NCI-H1092 (cell line): ENCODE measurements at places on chromosomes 5 and 9.

- no peak for DNase-seq
These were observed 201.2 kb downstream of the GAPVD1 start for GRCh38 chr9:125462861-125463291.

DNA sequence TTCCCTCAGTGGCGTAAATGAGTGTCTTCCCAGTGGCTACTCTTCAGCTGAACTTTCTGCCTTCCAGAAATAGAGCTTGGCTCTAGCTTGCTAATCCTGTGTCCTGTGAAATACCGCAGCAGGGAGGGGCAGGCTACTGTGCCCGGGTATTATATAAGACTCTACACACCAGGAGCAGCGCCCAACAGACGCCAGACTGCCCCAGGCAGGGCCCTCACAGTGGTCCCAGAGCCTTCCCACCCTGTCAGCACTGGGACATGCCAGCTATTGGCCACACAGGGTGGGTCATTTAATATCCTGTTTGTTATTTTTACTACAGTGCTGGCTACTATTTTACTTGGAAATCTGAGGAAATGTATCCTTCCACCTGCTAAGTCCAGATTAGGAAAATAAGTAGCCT is 121.0 kb downstream of the FEM1C start:
- no peak for DNase-seq

DNA sequence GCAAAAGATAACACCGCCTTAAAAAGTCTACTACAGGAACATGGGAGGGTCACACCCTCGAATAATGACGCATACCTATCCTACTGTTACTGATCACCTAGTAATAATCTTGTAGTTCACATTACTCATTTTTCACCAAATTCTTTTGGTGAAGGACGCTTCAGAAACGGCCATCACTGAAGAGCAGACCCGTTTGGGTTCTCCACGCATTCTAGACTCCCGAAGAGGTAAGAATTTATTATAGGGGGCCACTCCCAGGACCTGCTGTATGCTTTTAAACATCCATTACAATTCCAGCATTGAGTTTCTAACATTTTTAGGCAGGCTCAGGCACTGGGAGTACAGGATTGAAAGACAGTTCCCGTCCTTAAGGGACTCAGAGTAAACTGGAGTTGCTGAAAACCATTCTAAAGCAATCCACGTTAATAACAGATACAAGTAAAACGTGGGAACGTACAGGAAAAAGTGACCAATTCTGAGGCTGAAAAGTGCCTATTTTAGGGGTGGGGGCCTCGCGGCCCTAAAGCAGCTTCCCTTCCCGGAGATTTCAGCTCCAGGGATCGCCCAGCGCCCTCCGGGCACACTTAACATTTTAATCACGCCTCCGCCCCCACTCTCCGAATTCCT is at the start of gene FER:
Gene FER, plus strand, starts transcription at position 124 of the 627 bp plus-strand sequence. CDS start 50,286 bp downstream, outside the sequence.
- DNase-seq, result no peak

DNA sequence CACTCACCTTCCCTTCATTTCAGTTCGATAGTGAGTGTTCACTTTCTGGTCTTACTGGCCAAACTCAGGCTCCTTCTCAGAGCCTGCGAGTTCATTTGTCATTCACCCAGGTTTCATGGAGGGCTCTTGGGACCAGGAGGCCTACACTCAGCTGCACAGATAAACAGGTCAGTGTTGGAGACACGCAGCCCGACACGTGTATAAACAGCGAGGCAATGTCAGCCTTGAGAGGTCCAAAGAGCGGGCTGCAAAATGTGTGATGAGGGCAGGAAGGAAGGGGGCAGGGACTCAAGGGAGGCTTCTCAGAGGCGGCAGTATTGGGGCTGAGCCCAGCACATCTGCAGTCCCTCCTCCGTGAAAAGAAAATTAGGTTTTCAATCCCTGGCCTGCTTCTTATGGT is 82.6 kb upstream of the ZNF618 start:
- DNase-seq, result no peak

DNA sequence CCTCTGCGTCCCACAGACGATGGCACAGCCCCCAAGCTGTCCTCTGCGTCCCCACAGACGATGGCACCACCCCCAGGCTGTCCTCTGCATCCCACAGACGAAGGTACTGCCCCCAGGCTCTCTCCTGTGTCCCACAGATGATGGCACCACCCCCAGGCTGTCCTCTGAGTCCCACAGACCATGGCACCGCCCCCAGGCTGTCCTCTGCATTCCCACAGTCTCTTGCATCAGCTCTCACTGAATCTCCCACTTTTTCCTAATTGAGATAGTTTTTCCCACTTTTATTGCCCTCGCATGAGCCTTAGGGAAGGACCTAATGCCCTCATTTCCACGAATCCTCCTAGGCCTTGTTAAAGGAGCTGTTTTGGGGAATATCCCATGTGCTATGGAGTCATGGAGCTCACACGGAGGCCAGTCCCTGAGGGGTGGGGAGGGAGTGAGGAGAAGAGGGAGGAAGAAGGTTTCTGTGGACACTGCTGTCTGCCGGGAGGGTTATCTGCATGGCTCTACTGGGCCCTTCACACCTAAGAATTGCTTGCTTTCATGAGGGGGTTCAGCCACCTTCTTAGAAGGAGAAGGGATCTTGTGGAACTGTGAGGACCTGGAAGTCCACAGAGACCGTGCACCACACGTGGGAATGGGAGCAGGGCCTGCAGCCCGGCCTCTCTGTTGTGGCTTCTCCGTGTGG is 58.2 kb upstream of the PTCH1 start:
- DNase-seq, result no peak

GRCh38 chr5:79005936-79006631 is 21.0 kb upstream of the ARSB start:
- DNase-seq, result no peak

GRCh38 chr5:112226215-112226614 is 192.9 kb downstream of the EPB41L4A start:
- no peak for DNase-seq

DNA sequence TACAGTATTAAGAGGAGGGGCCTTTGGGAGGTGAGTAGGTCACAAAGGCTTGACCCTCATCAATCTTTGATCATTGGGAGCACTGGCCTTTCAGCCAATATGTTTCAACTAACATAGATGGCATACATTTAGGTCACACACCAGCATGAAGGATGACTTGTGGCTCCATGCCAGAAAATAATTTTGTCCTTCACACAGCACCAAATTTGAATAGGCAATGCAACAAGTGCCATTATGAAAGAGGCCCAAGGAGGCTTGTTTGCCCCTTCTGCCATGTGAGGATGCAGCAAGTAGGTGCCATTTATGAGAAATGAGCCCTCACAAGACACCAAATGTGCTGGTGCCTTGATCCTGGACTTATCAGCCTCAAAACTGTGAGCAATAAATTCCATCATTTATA is 81.1 kb downstream of the JAKMIP2 start:
- no peak for DNase-seq

DNA sequence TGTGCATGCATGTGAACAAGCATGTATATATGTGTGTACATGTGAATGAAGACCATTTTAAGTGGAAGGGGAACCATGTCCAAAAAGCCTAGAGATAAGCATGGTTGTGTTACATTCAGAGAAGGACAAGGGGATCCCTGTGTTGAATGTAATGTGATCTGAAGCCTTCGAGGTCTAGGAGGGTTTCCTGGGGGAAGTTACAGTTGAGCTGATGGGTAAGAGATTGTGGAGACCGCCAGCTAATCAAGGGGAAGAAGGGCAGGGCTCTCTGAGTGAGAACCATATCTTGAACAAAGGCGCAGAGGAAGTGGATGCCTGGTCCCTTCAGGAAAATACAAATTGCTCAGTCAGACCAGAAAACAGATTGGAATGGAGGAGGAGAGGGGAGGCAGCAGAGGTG is 45.5 kb upstream of the TNFSF15 start:
- no peak for DNase-seq

GRCh38 chr5:143734456-143734780 is 77.5 kb upstream of the HMHB1 start:
- DNase-seq, result no peak

- DNase-seq, result no peak
These were observed 62.1 kb downstream of the GAS1 start for GRCh38 chr9:86885232-86885631.

GRCh38 chr9:129237164-129237611 is 59.1 kb upstream of the IER5L start:
- no peak for DNase-seq

GRCh38 chr9:28329323-28329722 is 756.0 kb upstream of the C9orf72 start:
- no peak for DNase-seq

DNA sequence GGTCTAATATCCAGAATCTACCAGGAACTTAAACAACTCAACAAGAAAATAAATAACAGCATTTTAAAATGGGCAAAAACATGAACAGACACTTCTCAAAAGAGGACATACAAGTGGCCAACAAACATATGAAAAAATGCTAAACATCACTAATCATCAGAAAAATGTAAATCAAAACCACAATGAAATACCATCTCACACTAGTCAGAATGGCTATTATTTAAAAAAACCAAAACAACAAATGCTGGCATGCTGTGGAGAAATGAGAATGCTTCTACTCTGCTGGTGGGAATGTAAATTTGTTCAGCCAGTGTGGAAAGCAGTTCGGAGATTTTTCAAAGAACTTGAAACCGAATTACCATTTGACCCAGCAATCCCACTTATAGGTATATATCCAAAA is 63.1 kb downstream of the ADAMTS6 start:
- DNase-seq, result no peak

DNA sequence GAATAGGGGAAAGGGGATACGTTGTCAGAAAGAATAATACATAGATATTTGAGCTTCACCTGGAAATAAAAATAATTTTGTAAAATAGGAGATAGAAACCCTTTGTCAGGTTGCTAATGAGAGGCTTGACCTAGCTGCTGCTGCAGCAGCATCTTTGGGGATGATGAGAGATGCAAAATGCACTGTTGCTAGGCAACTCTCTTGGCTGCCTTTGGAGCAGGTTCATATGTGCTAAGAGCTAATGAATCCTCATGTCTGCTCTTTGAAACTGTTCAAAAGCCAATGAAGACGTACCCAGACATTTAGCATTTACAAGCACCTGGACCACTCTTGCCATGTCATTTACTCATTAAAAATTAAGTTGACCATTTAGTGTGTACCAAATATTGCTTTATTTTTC is 121.7 kb downstream of the FOCAD start:
- DNase-seq, result peak; percentile 6

DNA sequence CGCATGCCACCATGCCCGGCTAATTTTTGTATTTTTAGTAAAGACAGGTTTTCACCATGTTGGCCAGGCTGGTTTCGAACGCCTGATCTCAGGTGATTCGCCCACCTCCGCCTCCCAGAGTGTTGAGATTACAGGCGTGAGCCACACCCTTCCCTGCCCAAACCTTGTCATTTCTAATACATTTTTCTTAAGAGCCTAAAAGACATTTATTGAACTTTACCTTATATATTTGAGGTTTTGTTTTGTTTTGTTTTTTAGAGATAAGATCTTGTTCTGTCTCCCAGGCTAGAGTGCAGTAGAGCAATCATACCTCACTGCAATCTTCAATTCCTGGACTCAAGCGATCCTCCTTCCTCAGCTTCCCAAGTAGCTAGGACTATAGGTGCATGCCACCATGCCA is 39.8 kb upstream of the FANCC start:
- no peak for DNase-seq

GRCh38 chr5:38379350-38379937 is 121.1 kb downstream of the EGFLAM start:
- no peak for DNase-seq

GRCh38 chr9:5263351-5264218 is 32.4 kb downstream of the INSL4 start:
- no peak for DNase-seq

DNA sequence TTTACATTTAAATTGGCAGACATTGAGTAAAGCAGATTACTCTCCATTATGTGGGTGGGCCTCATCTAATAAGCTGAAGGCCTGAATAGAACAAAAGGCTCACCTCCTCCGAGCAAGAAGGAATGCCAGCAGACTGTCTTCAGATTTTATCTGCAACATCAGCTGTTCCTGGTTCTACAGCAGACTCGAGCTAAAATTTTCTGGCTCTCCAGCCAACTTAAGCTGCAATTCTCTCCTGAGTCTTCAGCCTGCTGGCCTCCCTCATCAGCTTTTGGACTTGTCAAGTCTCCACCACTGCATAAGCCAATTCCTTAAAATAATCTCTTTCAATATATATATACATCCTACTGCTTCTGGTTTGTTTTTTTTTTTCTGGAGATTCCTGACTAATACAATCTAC is 12.5 kb downstream of the TRPM3 start:
- no peak for DNase-seq

- DNase-seq, result no peak
These were observed 93.3 kb downstream of the LIFR start for GRCh38 chr5:38462976-38463633.

DNA sequence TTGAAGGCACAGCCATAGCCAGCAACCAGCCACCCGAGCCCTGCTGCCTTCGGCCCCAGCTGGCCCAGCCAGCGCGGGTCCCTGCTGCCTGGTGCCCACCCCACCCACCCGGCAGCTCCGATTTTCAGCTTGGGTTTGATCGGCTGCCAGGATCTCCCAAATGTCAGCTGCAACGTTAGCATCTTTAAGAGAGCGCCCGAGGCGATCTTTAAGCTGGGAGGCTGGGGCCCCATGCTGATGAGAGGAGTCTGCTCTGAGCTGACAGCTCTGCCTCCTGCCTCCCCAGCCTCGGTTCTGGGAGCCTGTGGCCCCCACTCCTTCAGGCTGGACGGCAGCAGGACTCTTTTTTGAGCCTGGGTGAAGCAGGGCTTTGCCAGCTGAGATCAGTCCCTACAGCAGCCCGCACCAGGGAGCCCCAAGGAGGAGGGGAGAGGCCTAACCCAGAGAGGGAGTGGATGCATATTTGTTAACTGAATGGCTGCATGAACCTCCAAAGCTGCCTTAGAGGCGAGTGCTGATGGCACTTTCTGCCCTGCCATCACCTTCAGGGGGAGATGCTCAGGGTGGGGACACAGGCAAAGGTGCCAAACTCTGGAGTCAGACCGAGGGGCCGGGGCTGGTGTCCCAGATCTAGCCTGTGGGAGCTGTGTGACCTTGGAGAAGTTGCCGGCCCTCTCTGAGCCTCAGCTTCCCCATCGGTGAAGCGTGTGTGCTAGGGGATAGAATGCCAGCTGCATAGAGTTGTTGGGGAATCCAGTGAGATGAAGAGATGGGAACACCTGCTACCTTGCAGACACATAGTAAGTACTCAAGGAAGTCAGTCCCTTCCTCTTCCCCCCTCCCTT is 165.5 kb downstream of the C9orf50 start:
- no peak for DNase-seq

DNA sequence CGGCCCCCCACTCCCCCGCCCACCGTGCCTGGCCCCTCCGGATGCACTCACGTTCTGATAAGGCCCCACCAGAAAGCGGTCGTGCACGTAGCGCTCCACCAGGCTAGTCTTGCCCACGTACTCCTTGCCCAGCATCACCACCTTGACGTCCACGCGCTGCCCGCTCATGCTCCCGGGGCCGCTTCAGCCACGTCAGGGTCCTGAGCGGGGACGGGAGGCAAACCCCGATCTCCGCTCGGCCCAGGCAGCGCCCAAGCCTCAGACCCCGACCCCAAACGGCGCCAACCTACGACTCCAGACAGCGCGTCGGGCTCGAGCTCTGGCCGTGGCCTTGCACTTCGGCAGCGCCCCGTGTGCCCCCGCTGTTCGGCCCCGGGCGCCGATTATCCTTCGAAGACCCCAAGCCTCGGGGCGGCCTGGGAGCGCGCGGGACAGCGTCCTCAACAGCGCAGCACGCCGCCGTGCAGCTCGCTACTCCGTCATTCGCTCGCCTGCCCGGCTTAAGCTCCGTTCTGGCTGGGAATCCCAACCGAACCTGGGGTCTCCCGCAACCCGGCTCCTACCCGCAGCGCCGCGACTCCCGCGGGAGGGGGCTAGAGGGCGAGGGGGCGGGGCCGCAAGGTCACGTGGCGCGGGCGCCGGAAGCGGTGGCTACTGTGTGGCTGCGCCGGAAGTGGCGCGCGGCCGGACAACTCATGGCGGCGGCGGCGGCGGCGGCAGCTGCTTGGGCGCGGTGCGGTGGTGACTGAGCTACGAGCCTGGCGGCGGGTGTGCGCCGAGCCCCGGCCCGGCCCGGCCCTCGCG is at the start of the genes PRELID1 and RAB24:
Gene PRELID1, plus strand, starts transcription at position 679 of the 804 bp plus-strand sequence. CDS start 187 bp downstream, outside the sequence.
Gene RAB24, minus strand, starts transcription at position 599 of the 804 bp plus-strand sequence. Its CDS starts 431 bp downstream, at position 168.
- DNase-seq, result peak; percentile 57
